AG10803 (cell line): ENCODE measurements at places on chromosomes 13 and 19.

GRCh38 chr13:98108341-98108740, 34.6 kb upstream of the FARP1 start:
- peak; percentile 73 for DNase-seq

DNA sequence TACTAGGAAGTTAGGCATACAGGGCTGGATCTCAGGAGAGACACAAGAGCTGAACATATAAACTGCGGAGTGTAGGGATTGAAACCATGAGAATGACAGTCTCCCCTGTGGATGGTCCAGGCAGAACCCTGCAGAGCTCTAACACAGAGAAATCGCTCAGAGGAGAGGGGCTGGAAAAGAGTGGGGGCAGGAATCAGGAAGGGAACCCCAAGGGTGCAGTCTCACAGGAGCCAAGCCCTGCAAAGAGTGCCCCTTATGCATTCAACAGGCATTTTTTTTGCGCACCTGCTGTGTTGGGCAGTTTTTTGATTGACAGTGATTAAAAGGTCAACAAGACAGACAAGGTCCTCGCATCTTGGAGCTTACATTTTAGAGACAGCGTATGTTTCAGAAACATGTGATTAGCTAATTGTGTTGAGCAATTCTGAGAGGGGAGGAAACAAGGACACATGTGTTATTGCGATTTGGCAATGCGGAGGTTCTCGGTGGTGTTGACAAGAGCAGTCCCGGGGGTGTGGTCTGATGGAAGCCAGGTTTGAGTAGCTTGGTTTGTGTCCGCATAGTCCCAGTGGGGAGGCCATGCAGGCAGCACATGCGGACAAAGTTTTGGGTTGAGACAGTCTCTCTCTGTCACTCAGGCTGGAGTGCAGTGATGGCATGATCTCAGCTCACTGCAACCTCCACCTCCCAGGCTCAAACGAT, 182.6 kb upstream of the IRS2 start:
- DNase-seq, result peak; percentile 80

DNA sequence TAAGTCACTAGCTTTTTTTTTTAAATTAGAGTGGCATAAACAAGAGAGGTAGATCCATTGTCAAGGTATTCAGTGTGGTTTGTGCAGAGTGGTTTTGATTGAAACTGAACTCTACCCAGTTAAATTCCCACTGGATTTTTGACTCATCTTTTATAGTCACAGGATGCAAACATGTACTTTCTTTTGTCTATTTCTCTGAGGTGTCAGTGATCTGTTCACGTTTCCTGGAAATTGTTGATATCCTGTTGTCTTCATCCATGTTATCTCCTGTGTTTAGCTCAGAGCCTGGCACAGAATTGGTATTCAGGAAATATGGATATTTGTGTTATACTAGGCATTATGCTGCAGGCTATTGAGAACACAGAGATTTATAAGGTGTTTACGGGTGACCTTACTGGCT, 119.7 kb downstream of the PCCA start:
- DNase-seq, result no peak

GRCh38 chr13:64248371-64249065, 2832.9 kb upstream of the PCDH20 start:
- peak; percentile 42 for DNase-seq

GRCh38 chr19:1718420-1719291, 34.6 kb upstream of the ONECUT3 start:
- DNase-seq, result no peak

DNA sequence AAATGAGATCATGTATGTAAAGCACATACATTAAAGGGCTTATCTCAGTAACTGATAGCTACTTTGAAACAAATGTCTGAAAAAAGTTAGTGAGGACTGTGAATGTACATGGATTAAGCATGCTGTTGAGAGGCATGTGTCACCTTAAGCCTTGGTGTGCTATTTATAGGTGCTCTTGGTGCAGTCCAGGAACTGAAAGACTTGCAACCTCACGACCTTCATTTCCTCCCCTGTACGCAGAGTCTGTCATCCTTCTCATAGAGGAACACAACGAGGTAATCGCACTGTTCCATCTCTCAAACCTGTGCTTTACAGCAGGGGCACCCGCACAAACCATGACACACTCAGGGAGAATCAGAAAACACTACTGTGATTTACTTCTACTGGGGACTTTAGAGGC, 65.6 kb downstream of the UFM1 start:
- DNase-seq, result no peak

GRCh38 chr13:39777527-39778061, 122.1 kb downstream of the COG6 start:
- DNase-seq, result peak; percentile 90

DNA sequence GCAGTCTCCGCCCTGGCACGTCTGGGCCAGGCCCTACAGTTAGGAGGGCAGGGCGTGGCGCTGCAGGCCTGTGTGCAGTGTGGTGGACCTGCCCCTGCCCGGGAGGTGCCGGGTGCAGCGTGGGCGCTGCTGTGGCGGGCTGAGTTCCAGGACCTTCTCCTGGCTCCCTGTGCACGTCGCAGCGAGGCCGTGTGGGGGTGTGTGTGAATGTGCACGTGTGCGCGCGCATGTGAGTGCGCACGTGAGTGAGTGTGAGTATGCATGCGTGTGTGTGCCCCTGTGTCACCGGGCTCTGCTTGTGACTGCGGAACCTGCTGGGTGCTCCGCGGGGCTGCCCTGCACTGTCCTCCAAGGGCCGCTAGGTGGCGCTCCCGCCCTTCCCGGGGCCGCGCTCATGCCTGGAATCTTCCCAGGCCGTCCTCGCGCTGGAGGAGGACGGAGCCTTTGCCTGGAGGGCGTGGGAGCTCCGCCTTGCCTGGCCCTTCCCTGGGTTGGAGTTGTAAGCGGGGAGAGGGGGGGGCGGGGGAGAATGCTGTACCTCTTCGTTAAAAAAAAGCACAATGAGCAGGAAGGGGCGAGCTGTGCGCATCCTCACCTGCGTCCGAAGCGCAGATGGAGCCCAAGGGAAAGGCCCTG, 79.3 kb downstream of the KDM4B start:
- DNase-seq, result peak; percentile 79

DNA sequence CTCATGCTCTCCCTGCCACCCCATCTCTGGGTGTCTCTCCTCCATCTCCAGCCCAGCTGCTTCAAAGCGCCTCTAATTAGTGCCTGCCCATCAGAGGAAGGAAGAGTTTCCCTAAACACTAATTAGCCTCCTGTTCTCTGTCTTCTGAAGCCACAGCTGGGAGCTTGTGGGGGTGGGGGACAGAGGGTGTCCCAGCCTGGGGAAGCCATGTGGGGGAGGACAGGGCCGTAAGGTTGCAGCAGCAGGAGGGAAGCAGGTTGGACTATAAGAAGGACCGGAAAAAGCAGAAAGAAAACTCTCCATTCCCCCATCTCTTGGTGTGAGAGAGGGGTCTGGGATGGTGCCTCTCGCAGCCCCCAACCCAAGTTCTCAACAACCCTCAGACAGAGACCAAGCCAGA, 26.2 kb downstream of the SLC8A2 start:
- DNase-seq, result no peak

DNA sequence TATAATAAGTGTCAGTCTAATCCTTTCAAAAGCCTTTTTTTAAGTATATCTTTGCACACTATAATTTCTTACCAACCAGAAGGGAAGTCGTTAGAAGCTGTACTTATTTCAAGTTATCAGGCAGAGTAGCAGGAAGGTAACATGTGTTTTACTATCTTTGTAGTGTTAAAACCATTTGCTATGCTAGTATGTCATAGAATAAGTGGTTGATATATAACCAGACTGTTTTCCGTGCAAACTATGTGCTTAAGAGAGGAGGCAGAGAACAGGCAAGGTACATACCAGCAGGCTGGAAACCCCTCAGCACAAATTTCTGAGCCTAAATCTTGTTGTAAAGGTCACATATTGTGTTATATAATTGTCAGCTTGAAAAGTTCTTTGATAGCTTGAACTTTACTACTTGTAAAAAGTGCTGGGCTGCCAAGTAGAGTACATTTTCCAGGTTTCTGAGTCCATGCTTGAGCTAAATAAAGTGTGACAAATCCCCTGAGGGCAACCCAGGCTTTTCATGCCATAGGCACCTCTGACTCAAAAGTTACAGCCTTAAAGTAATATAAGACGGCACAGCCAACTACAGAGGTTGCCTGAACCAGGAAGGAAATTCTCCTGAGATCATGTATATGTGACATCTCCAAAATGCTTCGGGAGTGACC, 1297.4 kb downstream of the PCDH9 start:
- DNase-seq, result no peak

GRCh38 chr13:45356966-45357672, 16.1 kb upstream of the TPT1 start:
- DNase-seq, result no peak

DNA sequence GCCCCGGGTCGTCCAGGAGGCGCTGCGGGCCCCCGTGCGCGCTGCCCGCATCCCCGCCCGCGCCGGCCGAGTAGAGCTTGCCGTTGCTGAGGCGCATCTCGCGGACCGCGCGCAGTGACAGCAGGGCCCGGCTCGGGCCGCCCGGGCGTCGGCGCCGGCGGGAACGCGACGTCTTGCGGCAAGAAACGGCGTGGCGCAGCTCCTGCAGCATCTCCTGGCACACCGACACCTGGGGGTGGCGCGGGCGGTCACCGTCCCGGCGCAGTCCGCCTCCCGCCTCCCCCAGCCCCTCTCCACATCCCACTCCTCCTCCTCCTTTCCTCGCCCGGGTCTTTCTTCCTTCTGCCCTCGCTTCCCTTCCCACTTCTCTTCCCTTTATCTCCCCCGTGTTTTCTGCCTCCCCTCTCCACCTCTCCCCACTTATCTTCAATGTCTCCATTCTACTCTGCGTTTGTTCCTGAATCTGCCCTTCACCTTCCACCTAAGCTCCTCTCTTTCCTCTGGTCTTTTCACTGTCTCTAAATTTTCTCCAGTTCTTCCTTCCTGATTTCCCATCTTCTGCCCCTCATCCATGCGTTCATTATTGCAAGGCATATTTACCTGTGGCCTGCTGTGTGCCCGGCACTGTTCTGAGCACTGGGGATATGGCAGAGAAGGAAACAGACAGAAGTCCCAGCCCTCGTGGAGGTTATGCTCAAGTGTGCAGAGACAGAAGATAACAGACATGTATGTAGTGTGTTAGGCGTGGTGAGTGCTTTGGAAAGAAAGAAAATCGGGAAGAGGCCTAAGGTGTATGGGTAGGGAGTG, 5.2 kb upstream of the ATP1A3 start:
- no peak for DNase-seq

GRCh38 chr13:95327190-95327589, 25.9 kb upstream of the ABCC4 start:
- no peak for DNase-seq

GRCh38 chr13:37100731-37101130, 4.7 kb downstream of the CSNK1A1L start:
- no peak for DNase-seq

- no peak for DNase-seq
Observed at GRCh38 chr13:24224232-24224680, 63.7 kb downstream of the SPATA13 start.
